Osteocyte (in vitro differentiated cells): ENCODE measurements at places on chromosomes 1 and 21. TPM values are rescaled to one million over a fixed set of nuclear protein-coding genes. Genes with fewer than 3 reads are reported as not detected.

The EDARADD gene
- 0.34 and 0.59 TPM in 2 replicates for total RNA-seq

The SELE gene
- not detected in 2 replicates for total RNA-seq

The AMY1B gene
- total RNA-seq: not detected in 2 replicates

The PTPN22 gene
- total RNA-seq: not detected in 2 replicates

The GCLM gene
- total RNA-seq: 17.5 and 17.7 TPM in 2 replicates

The MARK1 gene
- total RNA-seq: 1.2 and 1.8 TPM in 2 replicates

The MTF2 gene
- 24.9 and 26.2 TPM in 2 replicates for total RNA-seq

The CYP4B1 gene
- total RNA-seq: not detected in 2 replicates

DNA sequence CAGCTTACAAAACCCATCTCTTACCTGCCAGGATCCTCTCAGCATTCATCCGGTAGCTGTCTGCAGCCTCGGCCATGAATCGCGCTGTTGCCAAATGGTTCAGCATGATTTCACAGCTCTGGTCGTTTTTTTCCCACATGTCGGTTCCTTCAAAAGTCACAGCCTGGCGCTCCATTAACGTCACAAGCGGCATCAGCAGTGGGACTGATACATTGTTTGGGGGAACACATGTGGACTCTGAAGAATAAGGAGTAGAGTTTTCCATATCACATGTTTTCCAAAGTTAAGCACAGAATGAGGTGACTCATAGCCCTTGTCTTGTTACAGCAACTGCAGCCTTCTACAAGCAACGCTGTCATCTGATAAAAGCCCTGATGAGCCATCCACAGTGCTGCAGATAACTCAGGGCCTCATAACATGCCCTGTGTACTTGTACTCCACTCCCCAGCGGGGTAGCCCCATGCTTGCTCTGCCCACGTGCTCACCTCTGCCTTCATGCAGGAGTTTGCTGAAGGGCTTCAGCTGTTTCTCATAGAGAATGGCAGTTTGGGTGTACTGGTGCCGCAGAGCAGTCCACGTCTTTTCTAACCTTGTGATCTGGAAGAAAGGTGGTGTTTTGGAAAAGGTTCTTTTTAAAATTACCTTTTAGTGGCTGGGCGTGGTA is 114.2 kb downstream of the BCAR3 start:
- peaks cover 42% of the 10 kb centered on the region for H3K36me3 ChIP-seq
- DNase-seq: no peak
- H3K27ac ChIP-seq: peak overlapping the region; percentile 23
- no peak overlapping the region for H3K4me3 ChIP-seq

DNA sequence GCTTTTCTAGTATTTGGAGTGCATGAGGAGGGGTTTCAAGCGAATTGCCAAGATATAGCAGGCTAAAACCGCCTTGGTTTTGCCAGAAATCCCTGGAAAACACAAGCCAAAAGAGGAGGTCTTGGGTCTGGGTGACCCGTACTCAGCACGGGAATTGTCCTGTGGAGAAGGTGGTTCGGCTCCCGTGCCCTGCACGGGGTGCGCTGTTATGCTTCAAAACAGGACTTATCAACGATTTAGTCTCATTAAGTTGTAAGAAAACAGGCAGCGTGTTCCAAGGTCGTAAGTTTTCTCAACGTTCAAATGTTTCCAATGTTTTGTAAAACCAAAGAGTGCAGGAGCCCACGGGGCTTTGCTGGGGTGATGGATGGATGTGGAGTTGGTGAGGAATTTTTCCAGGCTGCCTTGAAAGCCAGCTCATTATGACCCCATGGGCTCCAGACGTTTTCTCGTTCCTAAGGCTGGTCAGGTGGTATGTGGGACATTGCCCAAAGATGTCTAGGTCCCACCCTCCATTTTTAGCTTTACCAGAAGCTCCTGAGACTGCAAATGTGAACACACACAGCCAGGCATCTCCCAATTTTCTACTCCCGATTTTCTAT is 75.4 kb upstream of the CLDN14 start:
- DNase-seq: peak; percentile 48
- no peak overlapping the region for H3K4me3 ChIP-seq
- H3K36me3 ChIP-seq: no peaks in the 10 kb centered on the region
- peaks cover 10% of the 10 kb centered on the region for H3K4me1 ChIP-seq

- no peaks in the 10 kb centered on the region for H3K36me3 ChIP-seq
- no peak overlapping the region for H3K27ac ChIP-seq
- H3K4me3 ChIP-seq: no peak overlapping the region
Measured at GRCh38 chr1:98906361-98906760, 98.3 kb downstream of the PLPPR5 start.

DNA sequence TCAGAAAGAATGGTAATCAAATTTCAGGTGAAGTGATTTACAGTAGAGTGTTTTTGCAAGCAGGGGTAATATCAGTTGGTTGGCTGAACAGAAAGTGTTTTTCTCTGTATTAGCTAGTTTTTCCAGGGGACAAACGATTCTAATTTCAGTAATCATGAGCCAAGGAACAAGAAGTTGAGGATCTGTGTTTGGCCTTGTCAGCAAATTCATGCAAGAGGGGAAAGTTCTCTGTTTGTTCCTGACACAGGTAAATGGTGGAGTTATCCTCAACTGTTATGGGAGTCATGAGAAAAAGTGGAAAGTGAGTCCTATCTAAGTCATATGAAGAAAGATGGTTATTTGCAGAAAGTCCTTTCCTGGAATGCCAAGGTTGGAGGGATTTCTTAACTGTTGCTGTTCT is 24.6 kb upstream of the SLC35A3 start:
- DNase-seq: no peak
- H3K27ac ChIP-seq: no peak overlapping the region
- no peaks in the 10 kb centered on the region for H3K36me3 ChIP-seq
- no peaks in the 10 kb centered on the region for H3K4me1 ChIP-seq
- no peak overlapping the region for H3K4me3 ChIP-seq
- peaks cover 12% of the 10 kb centered on the region for H3K27me3 ChIP-seq

- peak overlapping the region; percentile 23 for H3K27ac ChIP-seq
- peak overlapping the region; percentile 57 for H3K4me3 ChIP-seq
- peaks cover 33% of the 10 kb centered on the region for H3K36me3 ChIP-seq
- peaks cover 35% of the 10 kb centered on the region for H3K4me1 ChIP-seq
Measured at GRCh38 chr1:70220015-70220414, 1.2 kb upstream of the SRSF11 start.

DNA sequence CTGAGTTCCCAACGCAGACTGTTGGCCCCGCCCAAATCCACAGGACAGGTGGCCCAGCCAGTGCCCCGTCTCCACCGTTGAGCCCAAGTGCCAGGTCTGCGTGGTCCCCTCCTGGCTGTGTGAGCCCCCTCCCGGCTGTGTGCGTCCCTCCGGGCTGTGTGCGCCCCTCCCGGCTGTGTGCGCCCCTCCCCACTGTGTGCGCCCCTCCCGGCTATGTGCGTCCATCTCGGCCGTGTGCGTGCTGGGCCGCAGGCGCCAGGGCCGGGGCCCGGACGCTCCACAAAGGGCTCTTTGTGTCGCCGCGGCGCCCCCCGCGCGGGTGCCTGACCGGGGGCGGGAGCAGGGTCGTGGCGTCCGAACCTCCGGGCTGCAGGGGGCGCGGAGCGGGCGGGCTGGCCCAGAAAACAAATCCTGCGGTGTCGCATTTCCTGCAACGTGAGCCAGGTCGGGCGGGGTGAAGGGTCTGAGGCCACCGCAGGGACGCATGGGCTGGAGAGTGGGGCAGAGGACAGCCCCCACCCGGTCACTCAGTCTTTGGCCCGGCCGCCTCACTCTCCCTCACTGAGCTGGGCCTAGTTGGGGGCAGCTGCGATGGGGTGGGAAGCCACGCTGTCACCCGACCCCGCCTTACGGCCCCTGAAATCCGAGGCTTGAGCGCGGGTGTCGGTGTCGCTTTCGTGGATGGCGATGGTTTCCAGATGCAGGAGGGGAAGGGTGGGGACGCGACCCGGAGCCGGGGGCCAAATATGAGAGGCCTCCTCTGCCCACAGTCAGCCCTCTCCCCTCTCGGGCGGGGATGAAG is 18.8 kb downstream of the TNFRSF25 start:
- H3K27me3 ChIP-seq: peaks cover 24% of the 10 kb centered on the region
- no peak overlapping the region for H3K27ac ChIP-seq
- H3K4me1 ChIP-seq: peaks cover 13% of the 10 kb centered on the region
- no peak for DNase-seq
- no peak overlapping the region for H3K4me3 ChIP-seq

GRCh38 chr1:168161459-168161858 is 17.3 kb upstream of the TIPRL start:
- H3K4me3 ChIP-seq: no peak overlapping the region
- H3K4me1 ChIP-seq: peaks cover 3% of the 10 kb centered on the region
- H3K27ac ChIP-seq: no peak overlapping the region
- H3K36me3 ChIP-seq: peaks cover 18% of the 10 kb centered on the region
- H3K27me3 ChIP-seq: peaks cover 6% of the 10 kb centered on the region

- no peak overlapping the region for H3K27ac ChIP-seq
- H3K27me3 ChIP-seq: peaks cover 7% of the 10 kb centered on the region
- H3K4me1 ChIP-seq: peaks cover under 1% of the 10 kb centered on the region
- DNase-seq: peak; percentile 93
Measured at GRCh38 chr1:22704440-22705067, 6.1 kb upstream of the EPHB2 start.

- H3K27ac ChIP-seq: no peak overlapping the region
- H3K4me3 ChIP-seq: no peak overlapping the region
- H3K36me3 ChIP-seq: no peaks in the 10 kb centered on the region
- peaks cover 26% of the 10 kb centered on the region for H3K4me1 ChIP-seq
- no peak for DNase-seq
Measured at GRCh38 chr1:160117709-160118183, 2.2 kb downstream of the ATP1A2 start.

DNA sequence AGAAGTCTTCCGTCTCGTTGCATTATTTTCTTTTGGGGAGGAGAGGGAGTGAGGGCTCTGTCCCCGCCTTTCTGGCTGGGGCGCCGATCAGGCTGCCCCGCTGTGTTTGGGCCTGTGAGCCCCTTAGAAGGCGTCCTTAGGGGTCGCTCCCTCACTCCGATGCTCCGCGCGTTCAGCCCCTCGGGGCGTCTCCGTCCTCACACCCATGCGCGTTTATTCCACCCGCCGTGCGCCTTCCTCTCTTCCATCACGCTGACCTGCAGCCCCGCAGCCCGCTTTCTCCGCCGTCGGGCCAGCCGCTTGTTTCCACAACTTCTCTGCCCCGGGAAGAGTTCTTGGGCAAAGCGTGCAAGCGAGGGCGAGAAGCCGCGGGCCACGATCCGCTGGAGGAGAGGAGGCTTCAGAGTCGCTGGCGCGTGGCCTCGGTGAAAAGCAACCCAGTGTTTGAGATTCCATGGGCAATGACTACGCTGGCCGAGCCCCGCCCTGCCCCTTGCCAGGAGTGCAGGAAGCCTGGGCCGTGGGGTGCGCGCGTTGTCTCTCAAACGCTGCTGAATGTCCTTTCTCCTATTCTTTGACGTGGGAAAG is 27.7 kb downstream of the TRIM11 start:
- peak overlapping the region; percentile 76 for H3K4me3 ChIP-seq
- H3K27ac ChIP-seq: peak overlapping the region; percentile 17
- H3K27me3 ChIP-seq: no peaks in the 10 kb centered on the region
- no peaks in the 10 kb centered on the region for H3K36me3 ChIP-seq
- no peak for DNase-seq
- peaks cover 15% of the 10 kb centered on the region for H3K4me1 ChIP-seq

- H3K4me3 ChIP-seq: no peak overlapping the region
- no peak overlapping the region for H3K27ac ChIP-seq
- peaks cover 13% of the 10 kb centered on the region for H3K4me1 ChIP-seq
- no peaks in the 10 kb centered on the region for H3K36me3 ChIP-seq
Measured at GRCh38 chr1:210855440-210855839, 278.5 kb downstream of the KCNH1 start.

- H3K4me3 ChIP-seq: peak overlapping the region; percentile 53
- no peak overlapping the region for H3K27ac ChIP-seq
- peaks cover 22% of the 10 kb centered on the region for H3K27me3 ChIP-seq
- no peaks in the 10 kb centered on the region for H3K36me3 ChIP-seq
Measured at GRCh38 chr1:28091043-28091781, 2.8 kb upstream of the EYA3 start.

- DNase-seq: no peak
- no peaks in the 10 kb centered on the region for H3K27me3 ChIP-seq
- peak overlapping the region; percentile 81 for H3K27ac ChIP-seq
- peaks cover 25% of the 10 kb centered on the region for H3K4me1 ChIP-seq
- peaks cover 26% of the 10 kb centered on the region for H3K36me3 ChIP-seq
Measured at GRCh38 chr1:94245747-94246438, 8.5 kb upstream of the ARHGAP29 start.

DNA sequence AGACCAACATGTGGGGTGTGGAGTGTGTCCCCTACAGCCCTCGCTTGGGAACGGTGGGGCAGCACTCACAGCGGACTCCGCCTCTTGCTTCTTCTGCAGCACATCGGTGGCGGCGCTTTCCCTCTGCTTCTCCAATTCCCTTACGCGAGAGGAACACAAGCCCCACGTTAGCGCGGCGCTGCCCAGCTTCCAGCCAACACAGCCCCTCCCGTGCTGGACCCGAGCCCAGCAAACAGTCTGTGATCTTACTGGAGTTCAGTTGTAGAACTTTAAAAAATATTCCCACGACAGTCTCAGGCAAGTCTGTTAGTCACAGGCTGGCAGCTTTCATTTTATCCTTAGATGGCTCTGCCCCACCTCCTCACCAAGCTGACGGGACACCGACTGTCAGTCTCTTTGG is 13.6 kb downstream of the THAP3 start:
- H3K4me1 ChIP-seq: peaks cover 6% of the 10 kb centered on the region
- DNase-seq: no peak
- peaks cover 35% of the 10 kb centered on the region for H3K36me3 ChIP-seq

DNA sequence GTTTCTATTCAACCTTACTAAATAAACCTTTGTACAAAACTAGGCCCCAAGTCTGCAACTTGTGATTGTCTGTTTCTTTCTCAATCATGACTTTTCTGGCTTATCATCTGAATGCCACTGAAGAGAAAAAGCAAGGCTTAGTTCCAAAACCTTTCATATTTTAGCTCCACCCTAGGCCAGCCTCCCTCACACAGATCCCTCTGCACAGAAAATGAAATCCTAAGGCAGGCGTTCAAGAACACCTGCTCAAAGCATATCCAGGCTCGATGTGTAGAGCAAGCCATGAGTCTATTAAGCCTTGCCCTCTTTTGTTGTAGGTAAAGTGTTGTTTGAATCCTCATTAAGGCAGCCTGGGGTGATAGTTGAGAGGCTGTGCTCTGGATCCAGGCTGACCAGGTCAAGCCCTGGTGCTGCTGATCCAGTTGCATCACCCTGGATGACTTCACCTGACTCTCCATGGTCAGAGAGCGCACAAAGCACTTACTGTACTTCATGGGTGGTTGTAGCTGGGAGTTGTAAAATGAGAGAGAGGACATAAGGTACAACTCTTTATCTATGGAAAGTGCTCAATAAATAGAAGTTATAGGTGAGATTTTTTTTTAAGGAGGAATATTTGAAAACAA is 39.0 kb downstream of the FYB2 start:
- H3K4me3 ChIP-seq: no peak overlapping the region
- no peaks in the 10 kb centered on the region for H3K4me1 ChIP-seq
- no peak for DNase-seq
- peaks cover 10% of the 10 kb centered on the region for H3K27me3 ChIP-seq
- no peaks in the 10 kb centered on the region for H3K36me3 ChIP-seq
- no peak overlapping the region for H3K27ac ChIP-seq

GRCh38 chr1:108199781-108200686 is at the start of gene SLC25A24:
SLC25A24 (minus strand) TSS chr1:108200343; CDS start chr1:108200138, 205 bp downstream.
- H3K27me3 ChIP-seq: no peaks in the 10 kb centered on the region
- H3K4me1 ChIP-seq: peaks cover 38% of the 10 kb centered on the region
- peak within 1 kb of the TSS; percentile 95 for H3K27ac ChIP-seq
- DNase-seq: peak; percentile 91

- no peaks in the 10 kb centered on the region for H3K36me3 ChIP-seq
- no peaks in the 10 kb centered on the region for H3K27me3 ChIP-seq
- H3K27ac ChIP-seq: peak overlapping the region; percentile 90
- no peak overlapping the region for H3K4me3 ChIP-seq
- DNase-seq: no peak
Measured at GRCh38 chr1:18922319-18922726, 20.0 kb upstream of the ALDH4A1 start.

- no peak overlapping the region for H3K27ac ChIP-seq
- peaks cover 16% of the 10 kb centered on the region for H3K4me1 ChIP-seq
- H3K4me3 ChIP-seq: no peak overlapping the region
Measured at GRCh38 chr21:45460011-45460565, 55.1 kb downstream of the COL18A1 start.
